ENCODE measurements at places on chromosomes 11 and 22. TPM values are rescaled to one million over a fixed set of nuclear protein-coding genes. Genes with fewer than 3 reads are reported as not detected.

DUSP8 gene
- 0.07 TPM for total RNA-seq

DNA sequence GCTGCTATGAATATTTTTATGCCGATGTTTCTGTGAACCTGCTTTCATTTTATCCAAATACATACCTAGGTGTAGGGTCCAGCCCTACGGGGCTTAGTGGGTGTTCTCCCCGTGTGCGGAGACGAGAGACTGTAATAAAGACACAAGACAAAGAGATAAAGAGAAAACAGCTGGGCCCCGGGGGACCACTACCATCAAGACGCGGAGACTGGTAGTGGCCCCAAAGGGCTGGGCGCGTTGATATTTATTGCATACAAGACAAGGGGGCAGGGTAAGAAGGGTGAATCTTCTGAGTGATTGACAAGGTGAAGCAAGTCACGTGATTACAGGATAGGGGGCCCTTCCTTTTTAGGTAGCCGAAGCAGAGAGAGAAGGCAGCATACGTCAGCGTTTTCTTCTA lies 920.1 kb downstream of the BRD1 start:
- DNase-seq, result no peak

DNA sequence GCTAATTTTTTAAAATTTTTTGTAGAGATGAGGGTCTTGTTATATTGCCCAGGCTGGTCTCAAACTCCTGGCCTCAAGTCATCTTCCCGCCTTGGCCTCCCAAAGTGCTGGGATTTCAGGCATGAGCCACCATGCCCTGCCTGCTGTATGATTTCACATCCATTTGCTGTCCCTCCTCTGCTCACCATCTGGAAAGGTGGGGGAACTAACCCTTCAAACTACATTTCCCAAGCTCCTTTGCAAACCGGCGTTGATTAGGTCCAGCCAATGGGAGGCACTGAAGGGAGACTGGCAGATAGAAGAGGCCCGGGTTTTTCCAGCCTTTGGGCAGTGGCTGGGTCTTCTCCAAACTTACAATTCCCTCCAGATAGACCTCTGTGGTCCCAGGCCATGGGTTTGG lies 19.3 kb downstream of the RFPL1 start:
- peak; percentile 55 for DNase-seq

- DNase-seq, result no peak
Observed at GRCh38 chr11:19813158-19813879, 100.7 kb downstream of the NAV2 start.

GRCh38 chr11:6151117-6151516 lies 19.0 kb downstream of the OR52B2 start:
- no peak for DNase-seq

DNA sequence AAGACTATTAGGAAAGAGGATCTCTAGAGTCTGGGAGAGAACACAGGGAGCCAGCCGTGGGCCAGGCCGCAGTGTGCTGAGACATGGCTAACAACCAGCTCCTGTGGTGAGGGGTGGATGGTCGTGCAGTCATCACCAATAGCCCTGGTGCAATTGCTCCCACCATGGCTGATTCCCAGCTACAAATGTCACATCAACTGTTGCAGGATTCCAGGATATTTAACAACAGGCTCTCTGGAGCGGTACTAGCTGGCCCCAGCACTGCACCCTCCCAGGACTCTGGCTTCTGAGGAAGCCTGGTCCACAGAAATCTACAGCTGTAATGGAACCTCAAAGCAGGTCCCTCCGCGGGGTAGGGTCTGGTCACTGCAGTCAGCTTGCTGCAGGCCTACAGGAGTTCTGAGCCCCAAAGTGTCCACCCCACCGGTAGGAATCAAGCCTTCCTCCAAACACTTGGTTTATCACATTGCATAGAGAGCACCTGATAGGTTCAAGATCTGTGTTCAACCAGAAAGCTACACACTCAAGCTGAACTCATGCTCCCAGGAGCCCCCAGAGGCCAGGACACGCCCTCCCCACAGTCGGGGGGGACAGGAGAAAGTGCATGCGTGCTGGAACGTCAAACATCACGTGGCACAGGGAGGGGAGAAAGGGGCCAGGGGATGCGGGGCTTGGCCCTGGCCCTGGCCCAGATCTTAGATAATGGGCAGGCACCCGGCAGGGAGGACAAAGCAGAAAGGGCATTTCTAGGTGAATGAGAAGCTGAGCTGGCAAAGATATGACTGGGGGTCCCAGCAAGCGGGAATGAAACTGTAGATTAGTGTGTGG lies 609.0 kb downstream of the TBC1D22A start:
- DNase-seq, result no peak

- no peak for DNase-seq
Observed at GRCh38 chr11:87712802-87713202, 462.4 kb downstream of the RAB38 start.

- DNase-seq, result no peak
Observed at GRCh38 chr11:14185461-14185860, 173.5 kb downstream of the RRAS2 start.

DNA sequence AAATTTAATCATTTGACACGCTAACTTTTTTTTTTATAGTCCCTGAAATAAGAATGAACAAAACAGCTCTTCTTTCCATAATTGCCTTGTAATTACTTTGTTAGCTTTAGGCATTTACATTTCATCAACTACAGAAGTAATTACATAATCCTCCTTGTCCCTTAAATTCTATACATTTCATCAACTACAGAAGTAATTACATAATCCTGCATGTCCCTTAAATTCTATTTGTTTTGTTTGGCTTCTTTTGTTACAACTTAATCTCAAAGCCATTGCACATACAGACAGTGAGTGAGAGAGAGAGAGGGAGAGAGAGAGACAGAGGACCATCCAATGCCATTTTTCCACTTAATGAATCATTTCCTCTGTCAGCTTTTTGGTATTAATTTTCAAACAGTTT lies 873.2 kb downstream of the METTL15 start:
- peak; percentile 38 for DNase-seq

HIKESHI gene
- 58.5 TPM for total RNA-seq

STK33 gene
- total RNA-seq, result 8.6 TPM

DNA sequence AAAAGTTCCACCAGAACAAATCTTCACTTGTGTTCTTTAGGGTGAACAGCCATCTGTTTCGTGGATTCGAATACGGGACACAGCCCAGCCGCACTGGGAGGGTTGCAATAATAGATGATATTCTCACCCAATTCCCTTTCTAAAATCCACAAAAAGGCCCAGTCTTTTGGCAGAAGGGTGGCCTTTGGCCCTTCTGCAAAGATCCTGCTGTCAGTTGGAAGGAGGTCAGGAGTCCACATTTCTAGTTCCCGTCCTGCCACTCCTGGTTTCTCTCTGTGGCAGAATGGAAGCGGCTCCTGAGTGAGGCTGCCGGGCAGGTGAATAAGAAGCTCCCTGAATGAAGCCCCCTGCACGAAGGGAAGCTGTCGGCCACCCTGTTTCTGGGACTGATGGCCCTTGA lies 11.2 kb upstream of the LINC01488 start:
- no peak for DNase-seq

DNA sequence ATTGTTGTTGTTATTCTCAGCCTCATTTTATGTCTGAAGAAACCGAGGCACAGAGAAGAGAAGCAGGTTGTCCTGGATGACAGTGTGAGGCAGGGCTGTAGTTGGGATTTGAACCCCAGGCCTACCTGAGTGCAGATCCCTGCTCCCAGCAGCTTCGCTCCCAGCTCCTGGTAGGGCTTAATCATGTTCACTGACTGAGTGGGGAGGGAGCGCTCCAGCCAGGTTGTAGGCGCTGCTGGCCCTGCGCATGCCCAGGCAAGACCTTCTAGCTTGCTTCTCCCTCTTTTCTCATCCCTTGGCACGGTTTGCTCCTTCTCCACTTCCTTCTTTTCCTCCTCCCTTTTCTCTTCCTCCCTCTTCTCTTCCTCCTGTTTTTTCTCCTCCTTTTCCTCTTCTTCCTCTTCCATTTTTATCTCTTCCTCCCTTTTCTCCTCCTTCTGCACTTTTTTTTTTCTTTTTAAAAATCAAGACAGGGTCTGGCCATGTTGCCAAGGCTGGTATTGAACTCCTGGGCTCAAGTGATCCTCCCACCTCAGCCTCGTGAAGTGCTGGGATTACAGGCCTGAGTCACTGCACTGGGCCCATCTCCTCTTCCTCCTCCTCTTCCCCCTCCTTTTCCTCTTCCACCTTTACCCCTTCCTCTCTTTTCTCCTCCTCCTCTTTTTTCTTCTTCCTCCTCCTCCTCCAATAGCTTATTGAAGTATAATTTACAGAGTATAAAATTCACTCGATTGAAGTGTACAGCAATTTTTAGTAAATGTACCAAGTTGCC lies 109.3 kb downstream of the KIAA1671 start:
- no peak for DNase-seq
